ENCODE measurements at places on chromosomes 7 and 10. TPM values are rescaled to one million over a fixed set of nuclear protein-coding genes. Genes with fewer than 3 reads are reported as not detected.

TUBGCP2 gene
- 49.3 TPM for polyA plus RNA-seq

LIPF gene
- polyA plus RNA-seq: 20.8 TPM

GRM3 gene
- 0.02 TPM for polyA plus RNA-seq

TLX1 gene
- polyA plus RNA-seq: not detected

CACNA2D1 gene
- polyA plus RNA-seq: 1.3 TPM

Data from esophagus (tissue), 2 donors.